ENCODE measurements at places on chromosomes 6 and 20.

- no peak overlapping the region for H3K27ac ChIP-seq
- no peaks in the 10 kb centered on the region for H3K36me3 ChIP-seq
- peaks cover 26% of the 10 kb centered on the region for H3K4me1 ChIP-seq
- no peaks in the 10 kb centered on the region for H3K27me3 ChIP-seq
Measured at GRCh38 chr6:143961886-143962878, 45.9 kb downstream of the PLAGL1 start.

GRCh38 chr20:45976086-45976485 is 4.1 kb upstream of the ZNF335 start:
- no peak overlapping the region for H3K4me3 ChIP-seq
- H3K36me3 ChIP-seq, result no peaks in the 10 kb centered on the region
- no peak overlapping the region for H3K27ac ChIP-seq
- peaks cover 10% of the 10 kb centered on the region for H3K4me1 ChIP-seq
- peak; percentile 17 for DNase-seq

- H3K36me3 ChIP-seq, result no peaks in the 10 kb centered on the region
- H3K4me3 ChIP-seq, result peak overlapping the region; percentile 88
- H3K27ac ChIP-seq, result peak overlapping the region; percentile 13
- peaks cover 19% of the 10 kb centered on the region for H3K4me1 ChIP-seq
Measured at GRCh38 chr6:166999884-167000253, 672 bp downstream of the CEP43 start.

- DNase-seq, result no peak
- peaks cover 4% of the 10 kb centered on the region for H3K36me3 ChIP-seq
- no peak overlapping the region for H3K27ac ChIP-seq
- H3K4me3 ChIP-seq, result no peak overlapping the region
- no peaks in the 10 kb centered on the region for H3K27me3 ChIP-seq
Measured at GRCh38 chr6:144745439-144745838, 460.3 kb downstream of the UTRN start.

DNA sequence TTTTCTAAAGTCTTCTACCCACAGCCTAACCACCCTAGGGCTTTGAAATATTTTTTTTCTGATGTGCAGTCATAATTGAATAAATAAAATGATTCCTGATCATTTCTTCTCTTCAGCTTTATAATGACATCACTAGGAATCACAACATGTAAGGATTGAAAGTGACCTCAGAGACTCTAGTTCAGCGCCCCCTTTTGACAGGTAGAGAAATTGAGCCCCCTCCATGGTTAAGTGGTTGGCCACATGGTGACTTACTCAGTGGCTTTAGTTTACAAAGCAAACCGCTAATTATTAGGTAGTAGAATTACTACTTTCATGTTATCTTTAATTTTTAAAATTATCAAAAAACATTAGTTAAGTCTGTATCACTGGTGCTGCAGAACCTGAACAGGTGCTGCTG is 13.3 kb upstream of the SLC2A12 start:
- no peak overlapping the region for H3K27ac ChIP-seq
- H3K27me3 ChIP-seq, result no peaks in the 10 kb centered on the region
- H3K4me1 ChIP-seq, result peaks cover 4% of the 10 kb centered on the region

GRCh38 chr20:40156600-40157317 is 532.3 kb downstream of the MAFB start:
- H3K36me3 ChIP-seq, result no peaks in the 10 kb centered on the region
- no peaks in the 10 kb centered on the region for H3K4me1 ChIP-seq
- H3K27me3 ChIP-seq, result no peaks in the 10 kb centered on the region
- no peak overlapping the region for H3K4me3 ChIP-seq

DNA sequence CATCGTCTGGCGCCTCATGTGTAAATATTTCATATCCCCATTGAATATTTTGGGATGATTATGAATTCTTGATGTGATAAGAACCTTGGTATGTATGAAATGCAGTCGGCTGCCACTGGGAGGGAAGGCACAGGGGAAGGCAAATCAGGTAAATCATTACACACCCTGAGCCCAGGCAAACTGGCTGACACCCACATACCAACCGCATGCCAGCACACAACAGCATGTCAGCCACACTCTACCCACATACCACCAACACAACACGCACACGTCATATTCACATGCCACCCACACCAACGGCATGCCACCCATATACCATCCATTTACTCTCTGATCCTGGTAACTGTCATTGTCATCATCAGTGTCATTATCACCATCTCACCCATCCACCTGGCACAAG is 28.3 kb upstream of the MDGA1 start:
- H3K4me1 ChIP-seq, result no peaks in the 10 kb centered on the region
- no peak overlapping the region for H3K27ac ChIP-seq
- no peak overlapping the region for H3K4me3 ChIP-seq
- H3K36me3 ChIP-seq, result no peaks in the 10 kb centered on the region
- no peak for DNase-seq
- no peaks in the 10 kb centered on the region for H3K27me3 ChIP-seq

- H3K27ac ChIP-seq, result no peak overlapping the region
- H3K4me3 ChIP-seq, result no peak overlapping the region
- DNase-seq, result no peak
- H3K36me3 ChIP-seq, result no peaks in the 10 kb centered on the region
Measured at GRCh38 chr6:11779329-11780096, 910 bp upstream of the ADTRP start.

All from suprapubic skin (tissue), 4 donors.